ENCODE measurements at places on chromosomes 16 and 17.

DNA sequence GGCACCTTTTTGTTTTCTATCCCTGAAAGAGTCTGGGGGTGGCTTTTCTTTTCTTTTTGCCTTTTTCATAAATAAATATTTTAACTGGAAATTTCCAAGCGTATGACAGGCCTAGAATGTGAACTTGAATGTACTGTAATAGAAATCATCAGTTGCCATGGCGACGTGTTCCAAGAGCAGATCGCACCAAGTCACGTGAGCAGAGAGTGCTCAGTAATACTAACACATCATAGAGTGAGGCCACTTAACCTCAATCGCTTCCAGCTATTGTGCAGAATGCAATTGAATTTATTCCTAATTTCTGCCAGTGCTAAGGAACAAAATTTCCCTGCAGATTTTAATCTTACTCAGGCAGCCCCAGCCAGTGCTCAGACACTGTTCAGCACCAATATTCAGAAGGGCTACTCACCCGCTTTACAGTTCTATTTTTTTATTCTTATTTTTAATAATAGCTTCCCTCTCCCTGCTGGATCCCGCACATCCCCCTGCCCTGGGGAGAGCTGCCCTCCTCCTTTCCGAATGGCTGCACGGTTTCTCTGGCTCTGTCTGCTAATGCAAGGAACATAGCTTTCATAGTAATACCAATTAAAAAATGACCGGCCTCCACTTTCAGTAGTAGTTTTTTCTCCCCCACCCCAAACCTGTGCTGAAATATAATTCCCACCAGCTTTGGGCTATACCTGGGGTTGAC, 26.2 kb upstream of the PMFBP1 start:
- no peak for DNase-seq

DNA sequence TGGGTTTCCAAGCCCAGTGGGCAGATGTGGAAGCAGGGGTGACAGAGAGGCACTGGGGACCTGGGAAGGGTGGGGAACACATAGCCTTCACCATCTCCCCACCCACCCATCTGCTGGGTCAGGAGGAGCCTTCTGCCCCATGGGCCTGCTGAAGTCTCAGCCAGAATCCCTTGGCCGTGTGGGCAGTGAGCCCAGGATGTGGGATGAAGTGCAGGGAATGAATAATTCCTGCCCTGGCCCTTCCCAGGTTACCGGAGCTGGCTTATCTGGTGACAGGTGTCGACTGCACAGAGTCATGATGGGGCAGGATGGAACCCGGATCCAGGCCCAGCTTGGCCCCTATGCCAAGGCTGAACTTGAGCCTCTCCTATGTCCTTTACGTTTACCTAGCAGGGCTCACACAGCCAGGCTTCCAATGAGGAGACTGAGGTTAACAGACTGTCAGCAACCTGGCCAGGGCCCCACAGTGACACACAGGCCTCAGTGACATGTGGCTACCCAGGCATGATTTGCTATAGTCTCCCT, 17.5 kb downstream of the ATP2A3 start:
- no peak for DNase-seq

DNA sequence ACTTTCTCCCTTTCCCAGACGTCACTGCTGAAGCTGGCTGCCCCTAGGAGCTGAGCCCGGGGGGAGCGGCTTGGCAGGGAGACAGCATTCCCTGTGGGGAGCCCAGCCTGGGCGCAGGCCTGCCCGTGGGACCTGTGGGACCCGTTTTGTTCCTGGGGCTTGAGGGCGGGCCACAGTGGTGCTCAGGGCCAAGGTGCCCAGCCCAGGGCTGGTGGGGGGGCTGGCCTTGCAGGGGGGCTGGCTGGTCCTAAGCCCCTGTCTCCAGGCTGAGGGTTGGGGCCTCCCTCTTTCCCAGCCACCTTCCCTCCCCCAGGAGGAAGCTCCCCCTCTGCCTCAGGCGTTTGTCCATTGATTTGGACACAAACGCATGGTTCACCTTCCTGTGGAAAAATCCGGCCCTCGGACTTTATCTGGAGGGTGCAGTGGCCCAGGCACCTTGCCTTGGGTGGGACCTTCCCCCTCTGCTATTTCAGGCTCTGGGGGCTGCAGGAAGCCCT, 4.4 kb downstream of the NHERF2 start:
- no peak for DNase-seq

DNA sequence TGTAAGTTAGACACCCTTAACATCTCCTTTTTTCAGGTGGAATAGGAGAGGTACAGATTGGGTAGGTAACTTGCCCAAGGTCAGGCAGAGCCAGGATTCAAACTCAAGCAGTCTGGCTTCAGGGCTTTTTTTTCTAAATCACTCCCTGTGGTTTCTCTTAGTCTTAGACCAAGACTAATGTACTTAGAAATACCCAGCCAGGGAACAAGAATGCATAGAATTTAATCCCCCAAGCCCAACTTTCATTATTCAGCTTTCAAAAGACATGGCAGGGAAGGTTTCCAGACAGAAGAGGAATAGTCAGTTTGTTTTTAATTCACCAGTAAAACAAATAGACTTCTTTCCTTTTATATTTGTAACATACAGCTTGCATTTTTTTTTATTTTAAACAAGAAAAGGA, 305.2 kb upstream of the RBFOX1 start:
- DNase-seq = no peak

- no peak for DNase-seq
Observed at GRCh38 chr16:53614346-53614745, 89.3 kb downstream of the RPGRIP1L start.

- DNase-seq = no peak
Observed at GRCh38 chr17:10201680-10202079, 3.3 kb upstream of the GAS7 start.

- no peak for DNase-seq
Observed at GRCh38 chr16:61681673-61682072, 354.6 kb downstream of the CDH8 start.

DNA sequence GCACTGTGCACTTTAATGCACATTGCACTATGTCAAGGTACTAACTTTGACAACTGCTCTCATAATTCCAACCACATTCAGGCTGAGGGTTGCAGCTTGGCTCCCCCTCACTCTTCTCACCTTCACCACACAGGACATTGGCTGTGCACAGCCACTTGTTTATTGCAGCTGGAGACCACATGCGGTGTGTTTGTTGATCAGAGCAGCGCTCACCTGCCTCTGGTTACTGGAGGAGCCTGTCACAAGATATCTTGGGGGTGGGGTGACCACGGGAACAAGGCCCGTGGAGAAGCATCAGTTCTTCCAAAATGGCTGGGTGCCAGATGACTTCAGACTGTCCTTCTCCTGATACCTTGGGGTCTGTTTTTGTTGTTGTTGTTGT, 10.6 kb upstream of the CCL5 start:
- DNase-seq = no peak

GRCh38 chr16:72963533-72964315, 84.2 kb downstream of the ZFHX3 start:
- DNase-seq = no peak

GRCh38 chr17:80380555-80381002, 34.4 kb upstream of the ENDOV start:
- no peak for DNase-seq

DNA sequence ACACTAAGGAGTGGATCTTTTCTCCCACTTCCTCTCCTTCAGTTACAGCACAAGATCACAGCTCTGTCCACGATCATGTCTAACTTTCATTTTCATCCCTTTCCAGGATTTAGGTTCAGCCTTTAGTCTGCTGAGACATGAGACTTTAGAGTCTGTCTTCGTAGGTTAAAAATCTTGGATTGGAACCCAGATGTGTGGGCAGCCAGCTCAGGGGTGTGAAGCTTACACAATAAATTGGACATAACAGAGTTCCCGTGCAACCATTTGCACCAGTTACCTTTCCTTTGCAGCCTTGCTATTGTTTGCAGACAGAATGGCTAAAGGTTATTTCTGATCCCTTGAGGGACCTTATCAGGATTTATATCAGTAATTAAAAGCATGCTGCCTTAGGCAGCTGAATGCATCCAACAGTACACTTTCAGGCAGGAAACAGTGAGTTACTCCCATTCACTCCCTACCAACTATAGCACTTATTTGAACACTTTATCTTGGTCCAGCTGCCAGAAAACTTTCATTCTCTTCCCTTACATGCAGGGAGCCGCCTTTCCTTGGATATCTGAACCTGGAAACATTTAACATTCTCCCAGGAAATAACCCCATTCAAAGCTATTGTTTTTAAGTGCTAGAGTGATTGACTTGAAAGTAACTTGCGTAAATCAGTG, 87.3 kb downstream of the TMEM100 start:
- no peak for DNase-seq

DNA sequence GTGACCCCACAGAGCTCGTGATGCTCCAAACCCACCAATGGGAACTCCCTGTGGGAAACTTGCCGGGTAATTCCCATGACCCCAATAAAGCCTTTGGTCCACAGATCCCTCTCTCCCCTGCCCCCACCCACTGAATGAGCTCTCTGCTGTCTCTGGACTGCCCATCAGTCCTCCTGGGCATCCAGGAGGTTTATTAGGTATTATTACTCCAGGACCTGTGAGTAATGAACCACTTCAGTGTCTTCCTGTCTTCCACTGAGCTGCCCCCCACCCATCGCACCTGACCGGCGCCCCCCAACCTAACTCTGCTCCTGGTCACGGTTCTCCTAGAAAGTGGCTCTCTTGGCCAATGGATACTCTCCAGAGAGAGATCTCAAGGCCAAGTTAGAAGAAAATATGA, 28.7 kb upstream of the DNAH17 start:
- DNase-seq = no peak

DNA sequence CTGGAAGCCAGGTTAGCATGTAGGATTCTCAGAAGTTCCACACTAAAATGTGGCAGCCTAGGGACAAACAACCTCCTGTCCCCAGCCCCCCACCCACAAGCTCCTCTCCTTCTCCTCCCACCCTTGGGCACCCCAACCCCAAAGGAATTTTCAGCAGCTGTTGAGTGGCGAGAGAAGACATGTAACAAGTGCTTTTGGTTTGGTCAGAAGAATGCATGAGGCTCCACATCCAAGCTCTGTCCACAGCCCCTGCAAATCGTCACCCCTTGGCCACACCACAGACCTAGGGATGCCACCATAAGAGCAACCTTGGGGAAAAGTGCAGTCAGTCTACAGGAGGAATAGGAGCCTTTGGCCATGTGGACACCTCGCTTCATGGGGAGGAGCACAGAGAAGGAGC, 11.9 kb upstream of the RAB37 start:
- DNase-seq = no peak

- no peak for DNase-seq
Observed at GRCh38 chr17:30082773-30083172, 33.8 kb upstream of the NSRP1 start.

DNA sequence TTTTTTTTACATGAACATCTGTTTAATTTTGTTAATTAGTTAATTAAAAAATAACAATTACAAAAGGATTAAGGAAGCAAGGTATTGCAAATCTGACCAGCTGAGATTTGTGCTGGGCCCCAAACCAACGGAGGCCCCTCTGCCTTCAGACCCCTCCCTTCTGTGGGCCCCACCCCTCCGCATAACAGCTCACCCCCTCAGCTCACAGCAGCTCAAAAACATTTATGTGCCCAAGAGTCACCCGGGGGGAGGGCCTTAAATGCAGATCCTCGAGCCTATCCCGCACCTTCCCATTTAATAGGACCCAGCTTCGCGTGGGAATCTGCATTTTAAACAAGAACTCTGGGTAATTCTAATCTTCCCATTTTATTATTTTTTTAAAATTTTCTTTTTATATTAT, 75.0 kb downstream of the MGAT5B start:
- DNase-seq = no peak

DNA sequence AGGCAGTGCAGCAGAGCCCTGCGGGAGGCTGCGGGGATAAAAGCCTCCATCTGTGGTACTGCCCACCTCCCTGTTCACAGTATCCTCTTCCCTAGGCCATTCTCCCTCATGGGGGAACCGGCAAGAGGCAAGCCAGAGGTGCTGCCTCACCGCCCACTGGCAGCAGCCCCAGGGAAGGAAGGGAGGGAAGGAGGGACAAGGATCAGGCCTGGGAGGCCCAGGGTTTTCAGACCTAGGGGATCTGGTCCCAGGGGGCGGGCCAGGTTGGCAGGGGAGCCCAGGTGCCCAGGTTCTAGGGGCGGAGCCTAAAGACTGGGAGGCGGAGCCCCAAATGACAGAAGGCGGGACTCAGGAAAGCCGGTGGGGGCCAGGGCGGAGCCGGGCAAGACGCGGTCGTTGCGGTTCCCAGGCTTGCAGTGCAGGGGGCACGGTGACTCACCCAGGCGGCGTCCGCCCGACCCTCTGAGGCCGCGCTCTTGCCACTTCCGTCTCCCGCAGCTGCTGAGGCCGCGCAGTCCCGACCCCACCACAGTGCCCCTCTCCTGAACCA, 3.0 kb upstream of the MTMR4 start:
- no peak for DNase-seq

- DNase-seq = no peak
Observed at GRCh38 chr16:17245776-17246175, 225.0 kb downstream of the XYLT1 start.

GRCh38 chr16:54402270-54402669, 115.7 kb upstream of the IRX3 start:
- no peak for DNase-seq

- no peak for DNase-seq
Observed at GRCh38 chr17:48385319-48385718, 44.7 kb downstream of the SKAP1 start.

DNA sequence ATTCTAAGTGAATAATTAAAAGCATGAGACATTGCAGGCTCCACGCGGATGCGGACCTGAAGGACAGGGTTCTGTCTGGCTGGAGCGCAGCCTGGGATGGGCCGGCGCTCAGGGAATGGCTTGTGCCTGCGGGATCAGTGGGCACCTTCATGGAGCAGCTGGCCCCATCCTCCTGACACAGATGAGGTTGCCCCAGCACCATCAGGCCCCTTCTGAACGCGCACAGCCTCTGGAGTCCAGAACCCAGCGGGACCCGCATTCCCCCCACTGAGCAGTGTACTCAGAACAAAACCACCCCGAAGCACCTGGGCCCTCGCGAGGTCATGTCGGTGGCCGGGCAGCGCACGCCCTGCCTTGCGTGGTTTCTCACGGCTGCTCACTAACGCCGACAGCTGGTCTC, 70.5 kb upstream of the CHMP6 start:
- DNase-seq = no peak

DNA sequence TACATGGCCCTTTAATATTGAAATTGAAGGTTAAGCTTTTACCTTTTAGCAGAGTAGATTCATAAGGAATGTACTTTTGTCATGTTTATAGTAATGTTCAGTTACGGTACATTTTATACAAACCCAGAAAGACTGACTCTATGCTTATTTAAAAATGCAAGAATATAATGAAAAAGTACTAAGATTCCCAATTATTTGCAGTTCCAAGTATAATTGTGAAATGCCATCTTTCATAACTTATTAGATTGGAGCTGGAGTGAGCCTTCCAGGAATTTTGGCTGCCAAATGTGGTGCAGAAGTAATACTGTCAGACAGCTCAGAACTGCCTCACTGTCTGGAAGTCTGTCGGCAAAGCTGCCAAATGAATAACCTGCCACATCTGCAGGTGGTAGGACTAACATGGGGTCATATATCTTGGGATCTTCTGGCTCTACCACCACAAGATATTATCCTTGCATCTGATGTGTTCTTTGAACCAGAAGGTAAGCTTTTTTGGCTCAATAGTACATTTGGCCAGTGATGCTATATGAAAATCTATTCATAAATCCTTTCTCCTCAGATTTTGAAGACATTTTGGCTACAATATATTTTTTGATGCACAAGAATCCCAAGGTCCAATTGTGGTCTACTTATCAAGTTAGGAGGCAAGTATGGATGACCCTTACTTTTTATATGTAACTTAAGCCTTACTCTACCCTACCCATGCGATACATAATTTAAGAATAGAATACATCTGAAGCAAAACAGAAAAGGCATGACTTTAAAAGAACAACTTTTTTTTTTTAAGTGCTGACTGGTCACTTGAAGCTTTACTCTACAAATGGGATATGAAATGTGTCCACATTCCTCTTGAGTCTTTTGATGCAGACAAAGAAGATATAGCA, 4.2 kb downstream of the SRSF2 start:
- DNase-seq = no peak

Data from stimulated activated CD8-positive, alpha-beta memory T cell treated with anti-CD3 and anti-CD28 coated beads, Interleukin-15, amount 100 ng/mL, for 4 hours (primary cell).